ENCODE measurements at places on chromosomes 2 and 18.

DNA sequence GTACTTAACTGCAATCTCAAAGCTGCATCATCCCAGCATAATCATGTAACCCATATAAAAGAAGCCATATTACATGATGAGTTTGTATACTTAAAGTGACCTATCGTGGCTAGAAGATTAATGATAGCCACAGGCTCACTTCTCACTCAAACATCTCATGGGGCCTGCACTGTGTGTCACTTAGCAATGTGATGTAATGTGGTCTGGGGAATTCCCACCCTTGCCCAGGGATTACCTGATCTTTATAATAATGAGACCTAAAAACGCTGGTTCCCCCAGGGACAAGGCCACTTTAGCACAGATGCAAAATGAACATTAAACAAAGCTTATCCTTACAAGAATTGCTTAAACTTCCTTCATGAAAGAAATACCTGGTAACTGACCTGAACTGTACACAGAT lies 427.1 kb upstream of the CNTNAP5 start:
- DNase-seq, result no peak

- DNase-seq, result no peak
Observed at GRCh38 chr2:84958135-84959059, 12.6 kb upstream of the KCMF1 start.

DNA sequence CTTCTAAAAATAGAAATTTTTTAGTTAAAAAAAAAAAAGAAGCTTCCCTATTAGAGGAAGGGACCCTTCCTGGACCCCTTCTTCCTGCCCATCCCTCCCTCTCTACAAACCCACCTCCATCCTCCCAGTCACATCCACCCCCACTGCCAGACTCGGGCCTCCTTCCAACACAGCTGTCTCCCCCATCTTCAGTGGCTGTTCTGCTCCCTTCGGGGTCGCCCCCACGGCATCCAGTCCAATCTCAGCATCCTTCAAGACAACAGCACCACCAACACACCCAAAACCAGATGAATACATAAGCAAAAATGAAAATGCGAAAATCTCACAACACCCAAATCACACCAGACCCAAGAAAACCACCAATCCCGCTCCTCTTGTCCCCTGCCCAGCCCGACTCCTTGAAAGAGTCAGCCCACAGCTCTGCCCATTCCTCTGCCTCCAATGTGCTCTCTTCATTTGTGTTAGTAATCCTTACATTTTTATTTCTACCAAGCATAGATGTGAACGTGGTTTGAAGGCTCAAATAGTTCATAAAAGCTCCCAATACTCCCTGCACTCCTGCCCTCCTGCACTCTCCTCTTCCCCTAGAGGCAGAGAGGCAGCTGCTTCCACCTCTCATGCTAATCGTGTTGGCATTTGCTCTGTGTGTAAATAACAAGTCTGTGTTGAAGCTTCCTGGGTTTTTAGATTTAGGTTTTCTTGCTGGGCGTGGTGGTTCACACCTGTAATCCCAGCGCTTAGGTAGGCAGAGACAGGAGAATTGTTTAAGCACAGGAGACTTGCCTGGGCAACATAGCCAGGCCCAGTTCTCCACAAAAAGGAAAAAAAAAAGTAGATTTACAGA lies 37.0 kb downstream of the MAL start:
- no peak for DNase-seq

GRCh38 chr2:9895669-9896590 lies 52.7 kb downstream of the TAF1B start:
- DNase-seq, result no peak

GRCh38 chr18:71077451-71077850 lies 788.6 kb downstream of the SOCS6 start:
- no peak for DNase-seq

- no peak for DNase-seq
Observed at GRCh38 chr18:23108496-23108895, 26.8 kb upstream of the CABLES1 start.

DNA sequence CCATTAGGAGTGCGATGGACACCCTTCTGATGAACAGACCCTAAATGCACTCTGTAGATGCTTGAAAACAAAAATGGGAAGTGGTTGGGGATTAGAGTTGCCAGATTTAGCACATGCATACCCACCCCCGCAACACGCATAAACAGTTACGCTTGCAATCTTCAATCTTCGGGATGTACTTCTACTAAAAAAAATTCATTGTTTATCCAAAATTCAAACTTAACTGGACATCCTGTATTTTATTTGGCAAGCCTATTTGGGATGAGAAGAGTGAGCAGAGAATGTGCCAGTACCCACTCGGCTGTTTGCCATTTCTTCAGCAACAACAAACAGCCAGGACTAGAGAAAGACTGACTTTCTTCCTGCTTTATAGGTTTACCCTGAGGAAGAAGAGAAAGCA lies 18.4 kb downstream of the KIAA2012 start:
- DNase-seq, result no peak

DNA sequence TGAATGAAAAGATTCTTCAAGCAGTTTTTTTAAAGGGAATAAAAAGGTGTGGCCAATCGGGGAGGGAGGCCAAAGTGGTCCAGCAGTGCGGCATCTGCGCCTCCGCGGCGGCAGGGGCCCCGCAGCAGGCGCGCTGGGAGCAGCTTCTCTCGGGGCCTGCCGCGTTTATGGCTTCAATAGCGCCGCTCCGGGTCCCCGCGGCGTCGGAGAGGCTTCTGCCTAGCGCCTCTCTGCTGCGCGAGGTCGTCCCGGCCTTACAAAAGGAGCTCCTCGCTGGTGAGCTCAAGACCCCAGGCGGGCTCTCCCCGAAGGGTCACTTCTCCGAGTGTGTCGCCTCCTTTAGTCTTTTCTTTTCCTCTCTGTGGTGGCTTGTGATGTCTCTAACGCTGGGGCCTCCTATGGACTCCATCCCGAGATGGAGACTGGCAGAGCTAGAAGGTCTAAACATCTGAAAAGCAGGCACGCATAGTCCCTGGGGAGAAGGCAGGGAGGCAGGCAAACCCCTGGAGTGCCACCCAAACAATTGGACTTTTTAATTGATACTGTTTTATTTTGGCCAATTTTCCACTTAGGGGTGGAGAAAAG lies 67.1 kb downstream of the SUMO1 start:
- no peak for DNase-seq

DNA sequence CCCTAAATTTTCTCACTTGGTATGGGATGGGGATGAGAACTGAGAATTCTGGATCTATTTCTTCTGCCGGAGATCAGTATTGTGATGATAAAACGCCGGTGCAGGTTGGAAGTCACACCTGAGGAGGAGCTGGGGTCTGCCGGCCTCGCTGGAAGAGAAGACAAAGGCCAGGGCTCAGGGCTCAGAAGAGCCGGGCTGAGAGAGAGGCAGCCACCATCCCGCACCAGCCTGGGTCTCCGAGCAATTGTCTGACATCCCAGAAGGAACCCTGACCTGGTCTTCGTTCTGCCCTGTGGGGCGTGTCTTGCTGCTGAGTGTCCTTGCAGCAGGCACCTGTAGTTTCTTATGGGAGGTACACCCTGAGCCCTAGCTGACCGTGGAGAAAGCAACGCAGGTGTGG lies 31.4 kb upstream of the SALL3 start:
- DNase-seq, result no peak

GRCh38 chr2:237057893-237058300 lies 27.8 kb upstream of the COPS8 start:
- DNase-seq, result no peak

GRCh38 chr2:238754259-238754658 lies 93.6 kb upstream of the TWIST2 start:
- DNase-seq, result no peak

DNA sequence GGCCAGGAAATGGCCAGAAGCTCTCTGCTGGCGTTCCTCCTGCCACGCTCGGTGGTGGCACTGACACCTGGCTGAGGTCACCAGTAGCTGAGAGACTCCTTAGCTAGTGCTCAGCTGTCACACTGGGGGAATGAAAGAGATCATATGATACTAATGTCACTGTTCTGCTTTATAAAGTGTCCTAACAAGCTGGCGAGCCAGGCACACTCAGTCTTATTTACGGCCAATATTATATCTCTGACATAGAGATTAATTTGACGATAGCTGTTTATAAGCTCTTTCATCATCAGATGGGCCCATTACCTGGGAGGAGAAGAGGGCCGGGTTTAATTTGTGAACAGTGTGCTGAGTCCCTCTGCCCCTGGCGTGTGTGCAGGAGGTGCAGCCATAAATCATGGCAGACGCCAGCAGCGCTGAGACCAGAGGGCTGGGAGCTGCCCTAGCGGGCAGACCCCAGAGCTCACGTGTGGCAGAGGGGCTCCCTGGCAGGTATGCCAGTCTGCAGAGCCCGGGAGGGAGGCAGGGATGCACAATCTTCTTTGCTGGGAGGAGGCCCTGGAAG lies 246.5 kb downstream of the HAUS1 start:
- no peak for DNase-seq

Data from CD8-positive, alpha-beta T cell (primary cell).